Stomach (tissue), 19 donors: ENCODE measurements at places on chromosomes 12 and 14.

- no peak for DNase-seq
Observed at GRCh38 chr14:44271637-44272036, 235.4 kb downstream of the FSCB start.

- peak; percentile 28 for DNase-seq
Observed at GRCh38 chr12:101599311-101599710, 4.5 kb downstream of the MYBPC1 start.

DNA sequence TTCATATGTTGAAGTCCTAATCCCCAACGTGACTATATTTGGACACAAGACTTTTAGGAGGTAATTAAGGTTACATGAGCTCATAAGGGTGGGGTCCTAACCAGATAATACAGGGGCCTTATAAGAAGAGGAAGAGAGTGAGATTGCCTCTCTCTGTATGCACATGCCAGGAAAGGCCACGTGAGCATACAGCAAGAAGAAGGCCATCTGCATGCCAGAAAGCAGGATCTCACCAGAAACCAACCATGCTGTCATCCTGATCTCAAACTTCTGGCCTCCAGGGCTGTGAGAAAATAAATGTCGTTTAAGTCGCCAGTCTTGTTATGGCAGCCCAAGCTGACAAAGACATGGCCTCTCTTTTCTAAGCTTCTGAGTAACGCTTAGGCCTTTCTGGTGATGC lies 69.0 kb upstream of the GPHB5 start:
- DNase-seq = no peak

DNA sequence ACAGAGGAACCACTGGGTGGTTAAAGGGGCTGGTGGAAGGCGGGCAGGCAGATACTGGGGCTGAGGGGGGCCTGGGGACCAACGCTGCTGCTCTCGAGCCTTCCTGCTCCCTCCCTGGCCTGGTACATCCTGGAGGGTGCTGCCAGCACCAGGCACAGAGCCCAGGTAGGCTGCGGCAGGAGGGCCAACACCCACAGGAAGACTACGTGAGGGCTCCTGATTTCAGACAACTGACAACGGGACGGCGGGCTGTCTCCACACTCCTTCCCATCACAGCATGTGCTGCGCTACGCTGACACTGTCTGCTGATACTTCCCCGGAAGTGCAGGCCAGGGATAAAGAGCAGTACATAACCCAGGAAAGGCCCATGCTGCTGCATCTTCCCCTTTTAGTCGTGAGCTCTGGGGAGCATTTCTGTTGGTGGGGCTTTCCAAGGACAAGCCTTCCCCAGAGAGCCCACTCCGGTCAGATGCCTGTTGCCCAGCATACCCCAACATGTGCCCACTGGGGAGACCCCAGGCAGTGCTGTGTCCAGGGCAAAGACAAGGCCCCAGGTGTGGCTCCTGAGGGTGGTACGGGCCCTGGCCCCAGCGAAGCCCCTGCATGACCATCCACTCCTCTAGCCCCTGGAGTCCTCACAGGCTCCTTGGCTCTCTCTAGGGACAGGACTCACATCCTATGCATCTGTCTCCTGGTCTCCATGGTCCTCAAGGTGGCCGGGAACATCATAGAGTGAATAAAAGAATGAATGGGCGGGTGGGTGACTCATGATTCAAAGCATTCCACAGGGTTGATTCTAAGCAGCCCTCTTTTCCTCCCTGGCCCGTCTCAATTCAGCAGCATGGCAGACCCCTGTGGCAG lies 38.0 kb downstream of the CHGA start:
- DNase-seq = no peak

DNA sequence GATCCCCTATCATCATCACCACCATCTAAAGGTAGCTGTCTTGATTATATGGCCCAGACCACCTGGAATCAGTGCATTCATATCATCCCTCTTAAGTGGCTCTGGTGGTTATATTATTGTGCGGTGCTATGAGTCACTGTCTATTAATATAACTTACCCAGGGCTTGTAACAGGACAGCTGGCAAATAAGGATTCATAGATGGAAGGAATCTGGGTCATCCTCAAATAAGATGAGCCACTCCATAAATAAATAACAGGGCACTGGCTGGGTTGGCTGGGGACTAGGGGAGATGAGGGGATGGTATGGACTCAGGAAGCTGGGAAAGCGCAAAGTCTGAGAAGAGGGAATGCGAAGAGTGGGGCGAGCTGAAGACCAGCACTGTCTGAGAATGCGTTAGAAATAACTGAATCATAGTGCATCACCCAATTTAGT lies 216.1 kb downstream of the NUAK1 start:
- no peak for DNase-seq

DNA sequence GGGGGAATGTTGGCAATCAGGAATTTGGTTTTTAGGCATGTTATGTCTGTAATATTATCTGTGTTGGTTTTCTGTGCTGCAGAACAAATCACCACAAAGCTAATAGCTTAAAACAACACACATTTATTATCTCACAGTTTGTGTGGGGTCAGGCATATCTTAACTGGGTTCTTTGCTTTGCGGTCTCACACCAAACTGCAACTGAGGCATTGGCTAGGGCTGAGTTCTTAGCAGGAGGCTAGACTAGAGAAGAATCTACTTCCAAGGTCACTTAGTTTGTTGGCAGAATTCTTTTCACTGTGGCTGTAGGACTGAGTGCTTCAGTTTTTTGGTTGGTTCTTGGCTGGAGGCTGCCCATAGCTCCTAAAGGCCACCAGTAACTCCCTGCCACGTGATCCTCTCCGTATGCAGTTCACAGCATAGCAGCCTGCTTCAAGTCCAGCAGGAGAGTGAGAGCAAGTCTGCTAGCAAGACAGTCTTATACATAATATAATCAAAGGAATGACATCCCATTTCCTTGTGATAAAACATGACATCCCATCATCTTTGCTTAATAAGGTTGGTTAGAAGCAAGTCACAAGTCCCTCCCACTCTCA lies 21.6 kb downstream of the ATF1 start:
- DNase-seq = no peak
